Activated naive CD8-positive, alpha-beta T cell treated with anti-CD3 and anti-CD28 coated beads, Interleukin-2, amount 50 U/mL, for 16 hours (primary cell): ENCODE measurements at places on chromosomes 2 and 18.

- DNase-seq, result no peak
Measured at GRCh38 chr2:30527859-30528258, 80.8 kb downstream of the LCLAT1 start.

- no peak for DNase-seq
Measured at GRCh38 chr2:240322231-240322955, 113.1 kb upstream of the GPC1 start.

DNA sequence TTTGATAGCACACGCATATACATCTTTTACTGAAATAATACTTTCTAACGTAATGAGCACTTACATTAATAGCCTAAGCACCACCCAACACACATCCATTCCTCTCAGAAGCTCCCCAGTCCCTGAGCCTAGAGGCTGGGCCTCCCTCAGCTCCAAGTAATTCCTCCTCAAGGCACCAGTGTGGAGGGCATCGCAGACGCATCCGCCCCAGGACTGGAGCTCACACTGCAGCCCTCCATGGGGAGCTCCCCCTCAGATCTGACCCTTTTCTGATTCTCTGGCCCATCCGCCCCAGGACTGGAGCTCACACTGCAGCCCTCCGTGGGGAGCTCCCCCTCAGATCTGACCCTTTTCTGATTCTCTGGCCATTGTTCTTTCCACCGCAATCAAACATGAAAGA, 60.4 kb upstream of the SNTG2 start:
- no peak for DNase-seq

DNA sequence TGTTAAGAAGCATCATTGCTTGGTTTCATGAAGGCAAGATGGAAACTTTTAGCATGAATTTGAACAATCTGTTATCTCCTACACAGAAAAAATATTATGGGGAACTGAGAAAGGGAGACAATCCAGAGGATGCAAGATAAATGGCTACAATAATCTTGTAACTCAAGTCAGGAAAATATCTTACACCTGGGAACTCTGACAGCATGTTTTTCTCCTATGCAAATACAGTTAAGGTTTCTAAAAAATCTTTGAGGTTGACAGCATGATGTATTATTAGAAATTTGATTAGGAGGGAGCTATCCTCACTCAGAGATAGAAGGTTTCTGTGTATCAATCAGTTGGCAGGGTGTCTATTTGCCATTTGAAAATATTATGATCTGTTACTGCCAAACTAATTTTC, 75.6 kb downstream of the GPD2 start:
- no peak for DNase-seq

DNA sequence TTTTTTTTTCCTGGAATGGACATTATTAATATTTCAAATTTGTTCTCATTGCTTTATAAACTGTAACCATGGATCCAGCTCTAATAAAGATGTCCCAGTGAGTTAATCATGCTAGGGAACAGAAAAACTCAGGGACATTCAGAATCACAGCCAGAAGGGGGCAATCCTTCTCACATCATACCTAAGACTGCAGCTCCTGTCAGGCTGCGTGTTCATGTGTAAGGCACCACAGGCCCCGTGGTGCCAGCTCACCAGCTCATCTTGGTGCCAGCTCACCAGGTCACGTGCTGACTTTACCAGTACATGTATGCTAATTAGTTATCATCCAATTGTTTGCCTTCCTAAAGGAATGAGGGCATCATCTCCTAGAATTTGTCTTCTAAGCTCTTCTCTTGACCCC, 84.7 kb upstream of the NEDD4L start:
- DNase-seq, result no peak

GRCh38 chr2:66125951-66126350, 309.0 kb upstream of the MEIS1 start:
- no peak for DNase-seq

DNA sequence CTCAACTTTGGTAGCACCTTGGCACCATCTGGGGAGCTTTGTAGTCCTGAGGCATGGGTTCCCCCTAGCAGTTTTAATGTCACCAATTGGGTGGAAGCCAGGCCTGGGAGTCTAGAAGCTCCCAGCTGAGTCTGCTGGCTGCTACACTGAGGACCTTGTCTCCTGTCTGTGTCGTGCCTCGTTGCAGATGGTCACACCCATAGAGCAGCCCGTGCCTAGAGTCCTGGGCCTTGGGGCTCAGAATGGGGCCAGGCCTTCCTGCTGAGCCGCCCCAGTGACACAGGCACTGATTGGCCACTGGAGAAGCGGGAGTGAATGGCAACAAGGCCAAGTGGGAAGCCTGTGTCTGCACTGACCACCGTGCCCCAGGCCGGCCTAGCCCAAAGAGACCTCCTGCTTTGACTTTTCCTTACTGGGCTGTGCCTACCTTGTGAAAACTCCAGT, 113.2 kb downstream of the SH3RF3 start:
- DNase-seq, result no peak
